ENCODE measurements at places on chromosomes 4 and X.

DNA sequence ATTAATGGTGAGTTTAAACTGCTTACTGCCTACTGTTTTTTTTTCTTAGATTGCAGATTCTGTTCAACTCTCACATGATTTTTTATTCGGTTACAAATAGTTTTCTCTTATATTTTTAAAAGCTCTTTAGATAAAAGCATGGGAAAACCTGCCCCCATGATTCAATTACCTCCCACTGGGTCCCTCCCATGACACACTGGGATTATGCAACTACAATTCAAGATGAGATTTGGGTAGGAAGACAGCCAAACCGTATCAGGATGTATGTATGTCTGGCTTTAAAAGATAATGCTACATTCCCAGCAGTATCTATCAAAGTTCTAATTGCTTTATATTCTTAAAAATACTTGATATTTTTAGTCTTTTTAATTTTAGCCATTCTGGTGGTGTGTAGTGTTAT lies 131.5 kb downstream of the JADE1 start:
- H3K4me1 ChIP-seq: no peaks in the 10 kb centered on the region
- peaks cover 47% of the 10 kb centered on the region for H3K36me3 ChIP-seq
- no peaks in the 10 kb centered on the region for H3K27me3 ChIP-seq
- H3K4me3 ChIP-seq: no peak overlapping the region
- no peak for DNase-seq

GRCh38 chr4:10006231-10006600 lies 15.1 kb downstream of the SLC2A9 start:
- no peak overlapping the region for H3K4me3 ChIP-seq
- H3K4me1 ChIP-seq: no peaks in the 10 kb centered on the region
- no peak for DNase-seq
- no peaks in the 10 kb centered on the region for H3K27me3 ChIP-seq
- H3K36me3 ChIP-seq: no peaks in the 10 kb centered on the region

- no peaks in the 10 kb centered on the region for H3K36me3 ChIP-seq
- no peak overlapping the region for H3K4me3 ChIP-seq
- no peaks in the 10 kb centered on the region for H3K27me3 ChIP-seq
Observed at GRCh38 chr4:125911481-125911880, 596.7 kb downstream of the FAT4 start.

- no peak overlapping the region for H3K4me3 ChIP-seq
- no peaks in the 10 kb centered on the region for H3K27me3 ChIP-seq
- H3K4me1 ChIP-seq: peaks cover 21% of the 10 kb centered on the region
- DNase-seq: no peak
Observed at GRCh38 chr4:185304541-185304940, 91.2 kb downstream of the LRP2BP start.
